CD4-positive, alpha-beta T cell treated with Interleukin-6 at 100 ng/mL for 8 hours (primary cell): ENCODE measurements at places on chromosomes 11 and 22.
A peak's percentile ranks its signal among the peaks of the same experiment; 100 is the strongest.

DNA sequence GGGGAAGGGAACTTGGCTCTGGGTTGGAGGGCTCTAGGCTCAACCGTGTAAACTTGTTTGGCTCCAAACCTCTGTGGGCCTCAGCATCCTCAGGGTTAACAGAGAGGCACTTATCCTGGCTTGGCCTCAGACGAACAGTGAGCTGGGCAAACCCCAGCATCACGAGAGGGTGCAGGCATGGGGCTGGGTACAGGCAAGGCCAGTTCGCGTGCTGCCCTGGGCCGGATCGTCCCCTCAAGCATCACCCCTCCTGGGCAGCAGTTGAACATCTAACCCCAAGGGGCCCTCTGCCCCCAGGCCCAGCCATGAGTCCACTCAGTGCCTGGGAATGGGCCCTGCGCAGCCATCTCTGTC is 1.9 kb downstream of the EHBP1L1 start:
- DNase-seq = no peak

GRCh38 chr22:33605221-33605620 is 315.1 kb downstream of the LARGE1 start:
- no peak for DNase-seq

DNA sequence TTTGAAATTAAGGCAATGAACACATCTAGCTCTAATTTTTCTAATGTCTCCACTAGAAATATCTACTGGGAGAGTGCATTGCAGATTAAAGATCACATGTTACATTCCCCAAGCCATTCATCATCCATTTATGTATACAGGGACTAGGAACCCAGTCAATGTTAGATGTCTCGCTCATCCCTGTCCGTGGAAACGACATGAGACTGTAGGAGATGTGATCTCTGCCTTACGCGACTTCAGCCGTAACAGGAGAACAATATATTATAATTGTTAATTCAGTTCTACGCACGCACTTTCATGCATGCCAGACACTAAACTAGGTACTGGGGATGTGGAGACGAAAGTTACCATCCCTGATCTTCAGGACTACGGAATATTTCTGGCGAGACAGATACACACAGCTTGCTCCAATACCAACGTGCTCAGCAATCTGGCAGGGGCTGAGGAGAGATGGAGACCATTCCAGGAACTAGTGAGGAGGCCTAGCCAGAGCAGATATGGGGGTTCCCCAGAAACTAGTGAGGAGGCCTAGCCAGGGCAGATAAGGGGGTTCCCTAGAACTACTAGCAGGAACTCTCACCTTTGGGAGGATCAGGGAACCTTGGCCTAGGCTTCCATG is 706 bp downstream of the DCPS start:
- DNase-seq = no peak

GRCh38 chr11:65575568-65576231 is at the start of gene EHBP1L1:
Gene EHBP1L1 (plus strand): TSS chr11:65576053. CDS start chr11:65576303, 250 bp downstream.
- DNase-seq = peak; percentile 84

- DNase-seq = no peak
Measured at GRCh38 chr11:69915151-69915500, 95.9 kb upstream of the FGF3 start.
